ENCODE measurements at places on chromosomes 3 and 15. TPM values are rescaled to one million over a fixed set of nuclear protein-coding genes. Genes with fewer than 3 reads are reported as not detected.

DNA sequence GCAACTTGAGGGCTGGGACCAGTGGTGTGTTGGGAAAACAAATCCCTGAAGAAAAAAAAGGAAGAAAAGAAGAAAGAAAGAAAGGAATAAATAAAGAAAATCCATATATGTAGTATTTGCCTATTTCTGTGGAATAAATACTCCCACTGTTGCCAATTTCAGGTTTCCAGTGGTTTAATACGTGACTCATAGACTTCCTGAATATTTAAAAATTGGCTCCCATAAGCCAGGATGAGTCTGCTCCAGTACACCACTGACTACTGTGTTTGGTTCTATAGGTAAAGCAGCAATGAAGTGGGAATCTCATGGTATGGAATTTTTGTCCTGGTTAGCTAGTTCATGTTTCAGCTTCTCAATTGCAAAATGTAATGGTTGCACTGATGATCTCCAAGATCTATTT lies 31.6 kb downstream of the PYDC2 start:
- DNase-seq: no peak

- DNase-seq: no peak
Measured at GRCh38 chr3:173502983-173503568, 105.5 kb downstream of the NLGN1 start.

DNA sequence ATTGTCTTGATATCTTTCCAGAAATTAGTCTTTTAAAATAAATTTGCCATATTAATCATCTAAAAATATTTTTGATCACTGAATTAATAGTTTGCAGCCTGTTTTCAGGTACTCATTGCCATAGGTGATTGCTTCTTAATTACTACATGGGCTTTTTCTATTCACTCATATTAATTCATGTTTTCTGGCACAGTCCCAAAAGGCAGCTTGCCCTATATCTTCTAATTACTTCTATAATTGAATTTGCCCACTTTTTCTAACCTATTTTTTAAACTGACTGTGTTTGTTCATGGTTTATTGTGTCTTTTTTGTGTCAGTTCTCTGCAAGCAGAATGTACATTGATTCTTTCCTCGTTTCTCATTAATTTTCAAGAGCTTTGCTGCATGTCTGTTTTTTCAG lies 85.7 kb upstream of the SOX2 start:
- DNase-seq: no peak

GRCh38 chr3:156543043-156543555 lies 11.8 kb downstream of the SSR3 start:
- no peak for DNase-seq

- DNase-seq: no peak
Measured at GRCh38 chr15:89402518-89402805, 67.8 kb upstream of the POLG start.

RLBP1 gene
- total RNA-seq: not detected

GPR171 gene
- 101 TPM for total RNA-seq

ZNF501 gene
- 2.7 TPM for total RNA-seq

CLDN1 gene
- 0.58 TPM for total RNA-seq

Data from activated CD8-positive, alpha-beta T cell treated with anti-CD3 and anti-CD28 coated beads for 36 hours (primary cell).